Amniotic stem cell (primary cell): ENCODE measurements at places on chromosomes 5 and 9.

- DNase-seq, result peak; percentile 37
Measured at GRCh38 chr5:76256116-76256889, 146.8 kb upstream of the IQGAP2 start.

DNA sequence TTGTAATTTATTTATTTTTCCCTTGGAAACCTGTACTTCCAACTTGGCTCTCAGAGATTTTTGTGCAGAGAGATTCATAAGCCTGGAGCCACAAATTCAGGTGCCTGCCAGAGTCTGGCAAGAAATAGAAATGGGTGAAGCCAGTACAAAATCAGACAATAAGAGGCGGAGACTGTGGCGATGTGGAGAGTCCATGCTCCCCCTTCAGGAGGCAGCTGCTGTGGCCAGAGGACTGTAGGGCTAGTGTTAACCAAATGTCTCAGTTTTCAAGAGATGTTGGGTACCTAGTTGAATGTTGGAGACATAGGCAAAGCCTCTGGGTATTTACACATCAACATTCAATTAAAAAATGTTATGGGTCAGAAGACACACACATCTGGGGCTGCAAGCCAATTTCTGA lies 208.6 kb downstream of the PSAT1 start:
- no peak for DNase-seq

DNA sequence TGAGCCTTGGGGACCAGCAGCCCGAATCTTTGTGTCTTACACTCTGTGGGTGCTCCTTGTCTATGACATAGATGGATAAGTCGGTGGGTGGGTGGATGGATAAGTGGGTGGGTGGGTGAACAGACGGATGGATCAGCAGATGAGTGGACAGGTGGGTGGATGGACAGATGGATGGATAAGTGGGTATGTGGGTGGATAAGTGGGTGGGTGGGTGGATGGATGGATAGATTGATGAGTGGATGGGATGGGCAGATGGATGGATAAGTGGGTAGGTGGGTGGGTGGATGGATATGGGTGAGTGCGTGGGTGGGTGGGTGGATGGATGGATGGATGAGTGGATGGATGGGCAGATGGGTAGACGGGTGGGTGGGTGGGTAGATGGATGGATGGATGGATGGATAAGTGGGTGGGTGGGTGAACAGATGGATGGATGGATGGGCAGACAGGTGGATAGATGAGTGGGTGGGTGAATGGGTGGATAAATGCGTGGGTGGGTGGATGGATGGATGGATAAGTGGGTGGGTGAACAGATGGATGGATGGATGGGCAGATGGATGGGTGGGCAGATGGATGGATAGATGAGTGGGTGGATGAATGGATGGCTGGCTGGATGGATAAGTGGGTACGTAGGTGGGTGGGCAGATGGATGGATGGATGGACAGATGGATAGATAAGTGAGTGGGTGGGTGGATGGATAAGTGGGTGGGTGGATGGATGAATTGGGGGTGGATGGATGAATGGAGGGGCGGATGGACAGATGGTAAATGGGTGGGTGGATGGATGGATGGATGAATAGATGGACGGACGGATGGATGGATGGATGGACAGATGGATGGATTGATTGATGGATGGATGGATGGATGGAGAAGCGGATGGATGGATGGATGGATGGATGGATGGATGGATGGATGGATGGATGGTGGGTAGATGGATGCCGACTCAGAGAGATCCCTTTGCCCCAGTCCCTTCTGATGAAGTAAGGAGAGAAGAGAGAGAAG lies 121.2 kb downstream of the VAV2 start:
- no peak for DNase-seq

DNA sequence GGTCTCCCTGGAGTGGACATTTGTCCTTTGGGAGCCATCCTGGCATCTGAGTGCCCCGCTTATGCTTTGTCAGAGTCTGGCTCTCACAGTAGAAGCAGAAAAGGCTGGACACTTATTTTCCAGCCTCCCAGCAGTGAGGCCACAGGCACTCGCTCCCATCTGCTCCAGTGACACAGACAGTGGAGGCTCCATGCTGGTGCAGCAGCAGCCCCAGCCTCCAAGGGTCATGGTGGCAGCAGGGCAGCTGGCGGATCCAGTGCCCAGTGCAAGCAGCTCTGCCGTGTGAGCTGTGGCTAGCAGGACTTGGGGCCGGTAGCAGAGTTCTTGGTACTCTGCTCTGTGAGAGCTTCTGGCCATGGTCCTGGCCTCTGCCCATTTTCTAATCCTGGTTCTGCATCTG lies 157.3 kb upstream of the ALDH1B1 start:
- DNase-seq, result no peak

DNA sequence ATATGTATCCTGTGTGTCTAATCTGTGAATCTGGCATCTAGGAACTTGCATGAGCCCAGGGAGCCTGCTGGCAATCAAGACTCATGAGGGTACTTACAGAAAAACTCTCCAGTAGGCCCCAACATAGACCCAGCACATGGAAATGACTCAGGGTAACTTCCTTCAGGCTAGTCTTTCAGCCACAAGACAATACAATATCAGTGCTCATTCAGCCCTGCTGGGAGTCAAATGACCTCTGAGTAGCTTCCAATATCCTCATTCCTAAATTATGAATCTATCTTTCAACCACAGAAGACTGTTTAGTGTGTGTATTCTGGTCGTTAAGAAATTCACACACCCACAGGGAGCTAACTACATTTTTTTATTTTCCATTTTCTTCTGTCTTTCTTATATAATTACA lies 1273.0 kb downstream of the EFNA5 start:
- DNase-seq, result peak; percentile 74
